ENCODE measurements at places on chromosomes 7 and 10.

DNA sequence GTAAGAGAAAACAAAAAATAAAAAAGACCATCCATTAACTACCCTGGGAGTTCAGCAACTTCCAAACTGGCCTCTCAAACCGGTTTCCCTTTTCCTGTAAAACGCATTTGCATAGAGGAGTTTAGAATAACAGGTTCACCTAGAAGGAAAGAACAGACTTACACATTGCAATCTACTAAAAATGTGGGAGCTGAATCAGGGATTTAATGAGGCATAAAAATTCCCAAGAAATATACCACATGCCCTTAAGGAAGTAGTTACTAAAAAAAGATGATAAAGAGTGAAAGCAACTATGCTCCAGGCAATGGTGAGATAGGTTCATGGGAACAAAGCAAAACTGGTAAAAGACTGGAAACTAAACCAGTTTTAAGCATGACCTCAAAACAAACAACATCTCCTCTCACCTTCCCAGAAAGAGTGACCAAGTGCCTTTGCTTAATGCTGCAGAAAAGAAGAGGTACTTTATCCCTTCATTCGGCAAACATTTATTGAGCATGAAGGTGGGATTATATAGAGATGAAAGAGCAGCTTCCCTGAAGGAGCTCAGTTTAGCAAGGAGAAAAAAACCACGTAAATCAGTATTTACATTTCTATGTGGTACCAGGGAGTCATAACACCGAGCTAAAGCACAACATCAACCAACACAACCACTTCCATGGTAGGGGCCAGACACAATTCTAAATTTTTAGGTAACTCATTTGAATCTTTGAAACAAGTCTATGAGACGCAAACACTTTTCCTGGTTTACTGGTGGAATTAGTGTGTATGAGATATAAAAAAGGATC, 152.8 kb downstream of the SGMS1 start:
- DNase-seq: peak; percentile 13

- peak; percentile 52 for DNase-seq
These were observed 29.5 kb upstream of the LRRC17 start for GRCh38 chr7:102883098-102883860.

- no peak for DNase-seq
These were observed 393.8 kb downstream of the EXOC4 start for GRCh38 chr7:133646472-133647315.

DNA sequence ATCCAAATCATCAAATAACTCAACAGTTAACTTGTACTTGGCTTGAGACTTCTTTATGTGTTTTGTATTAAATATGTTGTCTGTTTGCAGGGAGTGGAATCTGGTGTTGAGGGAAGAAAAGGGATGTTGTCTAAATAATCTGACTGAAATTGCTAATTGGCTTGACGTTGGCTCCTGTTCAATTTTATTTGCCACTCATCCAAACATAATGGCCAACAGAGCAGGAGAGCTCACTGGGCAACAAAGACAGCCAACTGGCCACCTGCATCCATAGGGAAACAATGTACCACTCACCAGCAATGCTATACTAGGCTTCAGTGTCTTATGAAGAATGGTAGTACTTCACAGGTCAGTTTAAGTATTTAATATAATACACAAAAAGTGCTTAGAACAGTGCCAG, 80.5 kb downstream of the FAM13C start:
- DNase-seq: no peak

DNA sequence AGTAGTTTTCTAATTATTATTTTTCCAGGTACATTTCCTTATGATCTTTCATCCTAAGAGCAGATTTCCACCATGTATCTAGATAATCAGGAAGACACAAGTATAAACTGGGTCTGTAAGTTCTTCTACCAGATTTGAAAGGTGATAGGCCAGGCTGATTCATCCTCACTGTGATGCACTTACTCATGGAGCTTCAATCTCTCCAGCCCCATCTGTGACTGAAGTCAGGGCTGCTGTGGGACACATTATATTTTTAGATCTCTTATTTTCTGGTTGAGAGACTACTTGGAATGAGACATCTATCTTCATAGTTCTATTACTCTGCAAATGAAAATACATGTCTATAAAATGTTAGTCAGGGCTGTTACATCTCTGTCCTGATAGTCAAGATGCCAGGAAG, 85.5 kb upstream of the SLC25A13 start:
- DNase-seq: no peak

GRCh38 chr7:100894860-100895700, 608 bp downstream of the ACHE start:
- no peak for DNase-seq

All from RWPE1 (cell line).